Stimulated activated CD8-positive, alpha-beta memory T cell treated with anti-CD3 and anti-CD28 coated beads, Interleukin-2, amount 100 ng/mL, for 48 hours (primary cell): ENCODE measurements at places on chromosomes 12 and 14.

DNA sequence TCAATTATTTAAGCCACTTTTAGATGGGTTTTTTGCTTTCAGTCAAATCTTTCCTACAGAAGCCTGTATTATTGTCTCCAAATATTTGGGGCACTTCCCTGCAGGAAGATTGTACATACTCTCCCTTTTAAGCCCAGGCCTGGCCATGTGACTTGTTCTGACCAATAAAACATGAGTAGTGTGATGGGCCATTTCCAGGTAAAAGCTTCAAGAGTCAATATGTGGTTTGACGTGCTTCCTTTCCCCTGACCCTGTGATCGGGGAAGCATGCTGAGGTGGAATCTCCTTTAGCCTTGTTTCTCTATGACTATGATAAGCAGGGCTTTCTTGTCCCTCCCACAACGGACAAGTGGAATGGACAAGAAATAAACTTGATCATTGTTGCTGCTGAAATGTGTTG lies 14.2 kb upstream of the NIN start:
- no peak for DNase-seq

DNA sequence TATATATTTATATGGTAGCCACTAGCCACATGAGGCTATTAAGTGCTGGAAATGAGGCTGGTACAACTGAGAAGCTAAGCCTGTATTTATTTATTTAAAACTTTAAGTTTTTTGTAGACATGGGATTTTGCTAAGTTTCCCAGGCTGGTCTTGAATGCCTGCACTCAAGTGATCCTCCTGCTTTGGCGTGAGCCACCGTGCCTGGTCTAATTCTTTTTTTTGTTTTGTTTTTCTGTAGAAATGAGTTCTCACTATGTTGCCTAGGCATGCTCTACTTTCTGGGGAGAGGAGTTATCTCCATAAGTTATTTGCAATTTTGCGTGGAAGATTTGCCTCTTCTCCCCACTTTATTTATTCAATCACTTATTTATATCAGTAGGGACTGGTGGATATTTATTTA lies 4.8 kb upstream of the SNRNP35 start:
- no peak for DNase-seq

DNA sequence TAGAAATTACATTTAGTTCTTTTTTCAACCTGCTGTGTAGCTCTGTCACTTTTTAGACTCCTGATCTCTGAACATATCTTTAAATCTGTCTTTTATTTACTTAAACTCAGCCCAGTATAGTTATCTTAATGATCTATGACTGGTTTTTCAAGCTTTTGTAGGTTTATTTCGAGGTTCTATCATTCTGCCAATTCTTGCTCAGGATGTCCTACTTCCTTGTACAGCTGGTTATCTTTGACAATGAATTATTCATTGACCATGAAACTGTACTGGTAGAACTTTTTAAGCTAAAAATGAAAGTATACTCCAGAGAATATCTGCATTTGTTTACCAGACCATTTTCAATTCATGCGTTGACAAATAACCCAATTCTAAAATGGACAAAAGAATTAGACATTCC lies 37.8 kb downstream of the TC2N start:
- DNase-seq, result no peak

- DNase-seq, result no peak
Measured at GRCh38 chr14:94494085-94494484, 15.2 kb downstream of the SERPINA12 start.

GRCh38 chr14:103007555-103007954 lies 49.8 kb downstream of the CDC42BPB start:
- DNase-seq, result no peak

DNA sequence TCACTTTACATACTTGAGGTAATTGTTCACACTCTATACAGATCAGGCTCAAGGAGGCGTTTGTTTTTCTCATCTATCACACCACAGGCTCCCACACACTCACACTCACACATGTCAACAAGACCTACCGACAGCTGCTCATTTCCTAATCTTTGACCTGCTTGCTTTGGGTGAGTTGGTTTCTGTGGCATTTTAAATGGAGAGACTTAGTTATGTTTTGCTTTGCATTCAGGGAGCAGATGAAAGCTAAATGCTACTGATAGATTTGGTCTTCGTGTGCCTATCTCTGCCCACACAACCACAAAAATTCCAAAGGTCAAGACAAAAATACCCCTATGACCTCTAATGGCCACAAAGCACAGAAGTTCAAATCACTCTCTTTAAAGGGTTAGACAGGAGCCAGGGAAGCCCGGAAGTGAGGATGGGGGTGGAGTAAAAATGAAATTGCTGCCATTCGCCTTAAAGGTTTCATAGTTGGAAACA lies 203.5 kb upstream of the G2E3 start:
- no peak for DNase-seq

DNA sequence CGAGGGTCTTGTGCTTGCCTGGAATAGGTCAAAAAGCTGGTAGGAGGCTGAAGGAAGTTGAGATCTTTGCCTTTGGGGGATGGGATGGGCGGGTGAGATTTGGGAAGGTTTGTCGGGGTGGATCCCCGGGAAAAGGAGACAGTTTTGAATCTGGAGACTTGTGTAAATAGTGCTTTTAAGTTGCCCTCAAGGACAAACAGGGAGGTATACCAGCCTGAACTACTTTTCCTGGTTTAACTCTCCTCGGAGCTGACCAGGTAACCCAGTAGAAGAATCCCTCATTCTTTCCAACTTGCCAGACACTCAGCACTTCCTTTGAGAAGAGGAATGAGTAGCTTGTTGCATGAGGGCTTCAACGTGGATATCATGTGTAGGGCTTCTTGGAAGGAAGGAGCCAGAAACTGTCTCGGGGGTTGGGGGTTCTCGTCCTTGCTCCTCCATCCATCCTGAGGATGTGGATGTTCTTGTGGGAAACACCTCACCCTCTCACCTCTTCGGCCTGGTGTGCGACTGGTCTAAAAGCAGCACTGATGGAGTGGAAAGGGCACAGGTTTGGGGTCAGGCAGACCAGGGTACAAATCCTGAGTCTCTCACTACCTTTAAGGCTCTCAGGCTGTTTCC lies 1.9 kb downstream of the TEAD4 start:
- no peak for DNase-seq

DNA sequence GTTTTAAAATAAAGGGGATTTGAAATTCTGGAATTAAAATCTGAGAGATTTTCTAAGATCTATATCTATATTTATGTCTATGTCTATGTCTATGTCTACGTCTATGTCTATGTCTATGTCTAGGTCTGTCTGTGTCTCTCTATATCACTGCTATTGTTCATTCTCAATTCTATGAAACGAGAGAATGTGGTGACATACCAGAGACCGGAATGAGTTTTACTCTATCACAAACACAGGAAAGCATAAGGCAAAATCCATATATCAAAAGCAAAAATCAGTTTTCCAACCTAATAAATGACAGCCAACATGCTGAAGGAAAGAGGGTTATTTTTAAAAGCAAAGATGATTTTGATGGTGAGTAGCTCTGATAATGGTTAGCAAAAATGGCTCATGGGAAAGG lies 173.1 kb downstream of the ETNK1 start:
- no peak for DNase-seq

DNA sequence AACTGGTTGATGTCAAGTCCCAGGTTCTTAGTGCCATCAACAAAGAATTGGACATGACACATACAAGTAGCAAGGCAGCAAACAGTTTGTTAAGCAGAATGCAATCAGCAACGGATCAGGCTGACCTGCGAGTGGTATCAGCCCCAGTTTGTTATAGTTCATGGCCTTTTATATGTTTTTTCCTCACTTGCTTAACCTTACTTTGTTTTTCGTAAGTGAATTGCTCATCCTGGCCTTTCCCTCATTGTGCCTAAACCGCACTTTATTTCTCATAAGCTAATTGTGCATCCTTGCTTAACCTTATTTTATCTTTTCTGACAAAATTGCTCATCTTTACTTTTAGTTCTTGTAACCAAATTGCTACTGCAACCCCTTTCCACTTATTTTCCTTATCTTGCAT lies 4.1 kb downstream of the ETFBKMT start:
- no peak for DNase-seq

GRCh38 chr14:100286484-100287191 lies 19.6 kb downstream of the SLC25A29 start:
- DNase-seq, result no peak

GRCh38 chr14:61575126-61575525 lies 120.2 kb upstream of the HIF1A start:
- DNase-seq, result no peak

DNA sequence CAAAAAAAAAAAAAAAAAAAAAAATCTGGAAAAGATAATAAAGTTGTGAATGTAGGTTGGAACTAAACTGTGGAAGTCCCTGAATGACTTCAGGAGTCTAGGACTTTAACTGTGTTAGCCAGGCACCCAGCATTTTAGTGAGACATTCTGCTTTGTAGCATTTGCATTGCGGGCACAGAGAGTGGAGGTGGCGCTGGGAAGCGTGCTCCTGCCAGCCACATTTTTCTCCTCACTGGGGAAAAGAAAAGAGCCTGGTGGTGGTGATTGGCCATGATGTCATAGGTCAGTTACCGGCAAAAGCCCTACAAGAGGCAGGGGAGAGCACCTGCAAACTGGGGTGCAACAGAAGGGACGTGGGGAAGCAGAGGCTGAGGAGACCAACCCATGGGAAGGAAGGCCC lies 9.7 kb upstream of the GAPDH start:
- no peak for DNase-seq

DNA sequence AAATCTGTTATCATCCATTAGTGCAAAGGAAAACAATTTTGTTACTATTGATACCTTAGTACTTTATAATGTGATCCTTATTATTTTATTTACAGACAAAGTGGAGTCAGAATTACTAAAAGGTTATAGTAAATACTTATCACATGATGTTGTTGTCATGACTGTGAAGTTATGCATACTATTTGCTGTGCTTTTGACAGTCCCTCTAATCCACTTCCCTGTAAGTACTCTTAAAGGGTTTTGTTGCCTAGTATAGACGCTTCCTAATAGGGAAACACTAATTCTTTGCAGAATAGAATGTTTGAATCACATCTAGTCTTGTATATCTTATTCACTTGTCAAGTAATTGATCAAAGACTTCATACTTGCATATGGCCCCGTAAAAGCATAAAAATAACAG lies 69.4 kb downstream of the SLC38A6 start:
- DNase-seq, result no peak

DNA sequence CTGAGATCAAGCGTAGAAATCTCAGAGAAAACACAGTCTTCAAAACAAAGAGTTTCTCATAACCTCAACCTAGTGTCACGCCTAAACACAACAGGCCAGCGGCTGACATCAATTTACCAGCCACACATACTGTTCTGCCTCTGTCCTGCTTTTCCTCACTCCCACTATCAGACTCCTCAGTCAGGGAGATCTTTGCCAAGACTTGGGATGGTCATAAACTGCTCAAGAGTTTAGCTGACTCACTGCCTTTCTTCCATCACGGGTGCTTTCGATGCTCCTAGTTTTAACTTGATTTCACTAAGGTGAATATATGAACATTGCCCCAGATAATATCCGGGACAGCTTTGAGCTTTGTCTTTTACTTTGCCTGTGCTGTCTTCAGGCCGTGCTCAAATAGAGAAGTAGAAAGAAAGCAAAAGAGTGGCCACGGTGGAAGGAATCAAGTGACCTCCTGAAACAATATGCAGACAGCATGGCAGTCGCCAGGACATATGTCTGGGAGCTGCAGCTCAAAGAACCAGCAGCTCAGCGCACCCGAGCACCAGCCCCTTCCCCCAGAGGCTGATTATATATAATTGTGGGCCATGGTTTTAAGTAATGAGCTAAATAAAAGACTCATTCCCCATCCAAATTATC lies 12.1 kb downstream of the MDM1 start:
- no peak for DNase-seq

DNA sequence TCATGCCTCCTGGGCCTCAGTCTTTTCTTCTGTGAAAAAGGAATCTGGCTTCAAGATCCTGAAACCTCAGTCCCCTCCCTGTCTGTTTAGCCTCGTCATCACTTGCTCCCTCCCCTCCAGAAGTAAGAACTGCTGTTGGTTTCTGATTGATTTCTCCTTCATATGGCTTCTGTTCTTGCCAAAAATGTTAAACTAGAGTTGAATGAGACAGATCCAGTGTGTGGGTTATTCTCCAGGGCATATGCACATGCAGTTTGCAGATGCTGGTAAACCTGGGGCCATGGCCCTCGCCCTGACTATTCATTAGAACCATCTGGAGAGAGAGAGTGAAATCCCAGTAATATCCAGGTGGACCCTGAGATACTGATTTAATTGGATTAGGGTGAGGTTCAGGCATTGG lies 175.1 kb downstream of the TMEM132C start:
- no peak for DNase-seq

DNA sequence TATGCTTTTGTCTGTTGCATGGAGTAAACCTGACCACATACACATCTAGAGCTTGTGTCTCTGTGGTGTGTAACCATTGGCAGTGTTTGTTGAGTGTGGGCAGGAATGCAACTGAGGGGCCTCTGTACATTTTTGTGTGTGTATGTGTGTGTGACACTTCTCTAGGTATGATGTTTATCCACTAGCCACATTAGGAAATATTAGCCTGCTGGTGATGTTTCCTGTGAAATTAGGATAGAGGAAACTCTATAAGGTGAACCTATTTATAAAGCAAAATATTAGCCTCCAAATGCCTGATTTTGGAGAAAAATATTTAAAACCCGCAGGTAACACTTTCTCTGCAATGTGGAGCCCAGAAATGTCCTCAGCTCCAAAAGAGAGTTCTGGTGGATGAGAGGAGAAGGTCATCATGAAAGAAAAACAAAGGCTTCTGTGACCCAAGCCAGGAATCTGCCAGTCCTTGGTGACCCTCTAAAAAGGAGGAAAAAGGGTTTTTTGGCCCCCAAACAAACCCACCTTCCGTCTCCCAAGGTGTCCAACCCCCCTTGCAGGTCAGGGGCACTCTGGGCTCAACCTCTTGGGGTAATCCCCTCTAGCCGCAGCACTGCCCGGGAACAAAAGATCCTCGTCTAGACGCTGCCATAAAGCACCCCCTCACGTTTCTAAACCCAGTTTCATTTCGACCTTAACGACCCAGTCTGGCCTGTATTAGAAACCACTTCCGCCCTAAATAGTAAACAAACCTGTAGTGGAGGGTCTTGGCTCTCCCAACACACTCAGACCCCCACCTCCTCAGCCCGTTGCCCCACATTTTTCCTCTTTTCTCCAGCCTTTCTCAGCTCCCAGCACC lies 3.1 kb upstream of the HOTAIR start:
- no peak for DNase-seq

DNA sequence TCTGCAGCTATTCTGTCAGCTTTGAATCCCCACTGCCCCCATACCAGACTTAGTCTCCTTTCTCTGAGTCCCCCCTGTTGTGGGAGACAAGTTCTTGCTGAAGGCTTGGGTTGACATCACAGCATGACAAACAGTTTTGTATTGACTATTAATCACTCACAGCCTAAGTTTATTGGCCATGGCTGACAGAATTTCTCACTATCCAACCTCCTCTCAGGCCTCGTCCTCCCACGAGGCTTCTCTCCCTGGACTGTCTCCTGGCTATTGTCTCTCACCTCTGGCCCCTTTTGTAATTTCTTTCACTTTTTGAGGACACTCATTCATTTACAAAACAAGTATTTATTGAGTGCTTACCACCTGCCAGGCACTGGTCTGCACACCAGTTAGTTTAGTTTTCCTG lies 35.2 kb upstream of the DCD start:
- no peak for DNase-seq
